ENCODE measurements at places on chromosomes 5 and 9.

DNA sequence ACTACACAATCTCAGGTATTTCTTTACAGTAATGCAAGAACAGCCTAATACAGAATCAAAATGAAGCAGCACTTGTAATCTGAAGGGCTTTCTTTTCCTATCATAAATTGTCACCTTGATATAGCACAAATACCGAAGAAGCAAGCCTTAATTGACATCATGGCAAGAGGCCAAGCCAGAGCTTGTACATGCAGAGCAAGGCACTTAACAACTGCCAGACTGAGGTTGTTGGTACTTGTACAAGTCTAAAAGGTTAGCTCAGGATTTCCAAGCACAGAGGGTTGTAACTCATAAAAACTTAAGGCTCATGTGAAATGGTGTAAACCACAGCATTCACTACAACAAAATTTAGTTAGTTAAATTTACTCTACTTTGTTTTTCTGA, 158.8 kb upstream of the SPEF2 start:
- no peaks in the 10 kb centered on the region for H3K36me3 ChIP-seq
- peak overlapping the region; percentile 13 for H3K27ac ChIP-seq

- H3K4me3 ChIP-seq, result no peak overlapping the region
- H3K36me3 ChIP-seq, result no peaks in the 10 kb centered on the region
- DNase-seq, result no peak
- no peak overlapping the region for H3K27ac ChIP-seq
- no peaks in the 10 kb centered on the region for H3K4me1 ChIP-seq
Observed at GRCh38 chr9:84694248-84694647, 24.7 kb downstream of the NTRK2 start.

GRCh38 chr9:126886034-126886822, 25.8 kb downstream of the ZBTB34 start:
- H3K4me1 ChIP-seq, result peaks cover 17% of the 10 kb centered on the region
- no peaks in the 10 kb centered on the region for H3K27me3 ChIP-seq
- H3K36me3 ChIP-seq, result no peaks in the 10 kb centered on the region

DNA sequence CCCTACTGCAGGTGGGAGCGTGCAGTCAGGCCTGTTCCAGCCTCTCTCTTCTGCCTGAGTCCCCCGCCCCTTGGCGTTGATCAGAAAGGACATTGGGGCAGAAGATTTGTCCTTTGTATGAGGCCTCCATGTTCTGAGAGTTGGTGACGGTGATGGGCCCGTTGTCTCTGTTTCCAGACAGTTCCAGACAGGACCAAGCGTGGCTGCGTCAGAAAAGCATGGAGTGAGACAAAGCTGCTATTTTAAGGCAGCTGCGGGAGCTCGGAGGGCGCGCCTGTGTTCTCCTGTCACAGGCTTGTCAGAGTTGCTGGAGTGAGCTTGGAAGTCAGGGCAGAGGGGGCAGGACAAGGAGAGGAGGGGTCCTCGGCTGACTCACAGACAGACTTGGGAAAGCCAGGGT, 32.1 kb upstream of the SH3PXD2B start:
- H3K4me3 ChIP-seq, result no peak overlapping the region
- no peaks in the 10 kb centered on the region for H3K4me1 ChIP-seq
- no peak for DNase-seq
- no peak overlapping the region for H3K27ac ChIP-seq
- H3K27me3 ChIP-seq, result no peaks in the 10 kb centered on the region
- H3K36me3 ChIP-seq, result no peaks in the 10 kb centered on the region

DNA sequence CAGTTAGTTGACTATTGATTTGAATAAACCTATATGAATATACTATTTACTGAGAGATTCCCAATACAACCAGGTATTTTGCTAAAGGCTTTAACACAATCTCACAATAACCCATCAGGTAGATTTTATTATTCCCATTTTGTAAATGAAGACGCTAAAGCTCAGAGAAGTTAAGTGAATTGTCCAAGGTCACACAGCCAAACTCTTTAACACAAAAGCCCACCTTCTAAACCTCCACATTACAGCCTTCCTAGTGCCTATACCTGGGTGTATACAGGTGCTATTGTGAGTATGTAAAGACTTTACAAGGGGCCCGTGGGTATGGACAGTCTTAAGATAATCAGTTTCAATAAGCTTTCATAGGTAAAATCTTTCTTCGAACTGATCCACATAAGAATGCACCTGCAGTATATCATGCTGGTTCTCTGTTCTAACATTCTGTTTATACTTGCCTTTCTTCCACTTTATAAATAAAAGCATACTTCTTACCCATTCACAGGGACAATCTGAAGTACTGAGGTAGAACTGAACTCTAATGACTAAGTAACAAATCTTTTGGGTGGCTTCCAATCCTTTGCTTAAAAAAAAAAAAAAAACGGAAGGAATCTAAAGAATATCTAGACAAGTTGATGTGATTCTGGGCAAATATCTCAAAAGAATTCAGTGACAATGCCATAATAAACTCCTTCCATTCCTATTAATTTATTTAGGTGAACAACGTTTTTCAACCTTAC, 59.1 kb downstream of the PJA2 start:
- no peaks in the 10 kb centered on the region for H3K36me3 ChIP-seq
- H3K4me3 ChIP-seq, result no peak overlapping the region
- H3K27ac ChIP-seq, result no peak overlapping the region
- H3K4me1 ChIP-seq, result no peaks in the 10 kb centered on the region

Data from hepatocyte (in vitro differentiated cells).